ENCODE measurements at places on chromosomes 1 and 21.
A peak's percentile ranks its signal among the peaks of the same experiment; 100 is the strongest.

DNA sequence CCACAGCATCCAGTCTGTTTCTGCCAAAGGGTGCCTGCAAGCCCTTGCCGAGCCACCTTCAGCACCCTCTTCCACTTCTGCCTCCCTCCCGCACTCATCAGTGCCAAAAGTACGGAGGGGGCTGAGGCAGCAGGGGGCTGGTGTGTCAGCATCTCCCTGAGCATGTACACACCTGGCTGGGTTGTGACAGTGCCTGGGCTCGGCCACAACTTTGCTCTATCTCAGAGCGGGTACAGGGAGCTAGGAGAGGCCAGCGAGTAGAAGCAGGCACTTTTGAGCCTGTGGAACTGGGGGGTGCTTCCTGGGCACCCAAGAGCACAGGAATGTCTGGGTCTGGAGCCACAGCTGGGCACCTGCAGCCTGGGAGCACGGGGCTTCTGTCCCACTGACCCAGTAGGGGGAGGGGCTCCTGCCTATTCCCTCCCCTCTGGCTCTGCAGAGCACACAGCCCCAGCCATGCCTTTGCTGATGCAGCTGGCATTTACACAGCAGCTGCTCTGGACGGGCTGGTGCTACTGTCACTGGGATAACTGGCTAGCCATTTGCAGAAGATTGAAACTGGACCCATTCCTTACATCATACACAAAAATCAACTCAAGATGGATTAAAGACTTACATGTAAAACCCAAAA lies 319.8 kb upstream of the RRP15 start:
- DNase-seq = no peak

- DNase-seq = no peak
Observed at GRCh38 chr1:217569021-217569420, 61.9 kb downstream of the GPATCH2 start.

DNA sequence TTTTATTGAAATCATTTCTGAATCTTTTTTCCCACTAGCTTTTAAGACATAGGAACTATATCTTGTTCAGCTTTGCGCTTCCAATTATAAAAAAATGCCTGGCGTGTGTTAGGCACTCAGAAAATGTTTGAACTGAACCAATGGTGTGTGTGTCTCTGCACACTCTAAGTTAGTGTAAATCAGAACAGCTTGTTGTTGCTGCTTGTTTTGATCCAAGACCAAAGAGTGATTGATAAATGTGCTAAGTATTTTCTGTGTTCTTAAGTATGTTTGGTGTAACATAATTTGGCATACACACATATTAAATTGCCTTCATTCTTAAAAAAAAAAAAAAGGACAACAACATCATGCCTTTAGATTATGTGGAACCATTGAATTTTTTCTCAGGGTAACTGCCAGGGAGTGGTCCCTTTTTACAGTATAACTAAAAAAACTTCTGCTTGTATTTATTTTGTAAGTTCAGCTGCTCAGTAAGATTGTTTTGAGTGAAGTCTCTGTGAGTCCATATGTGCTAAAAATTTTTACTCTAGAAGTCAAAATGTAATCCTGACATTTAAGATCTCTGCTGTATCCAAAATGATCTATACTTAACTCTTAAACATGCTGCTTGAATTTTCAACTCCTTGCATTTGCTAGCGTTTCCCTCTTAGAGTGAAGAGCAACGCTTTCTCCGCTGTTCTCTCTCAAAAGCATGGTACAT lies 8.7 kb downstream of the CD55 start:
- DNase-seq = no peak

- DNase-seq = no peak
Observed at GRCh38 chr1:220637759-220638158, 52.4 kb upstream of the C1orf115 start.

- DNase-seq = no peak
Observed at GRCh38 chr1:92599184-92599583, 112.5 kb upstream of the GFI1 start.

- DNase-seq = no peak
Observed at GRCh38 chr1:170619241-170620028, 44.5 kb upstream of the PRRX1 start.

- no peak for DNase-seq
Observed at GRCh38 chr1:29190718-29191117, 9.0 kb upstream of the SRSF4 start.

GRCh38 chr1:153919876-153920852 lies 2.6 kb downstream of the GATAD2B start:
- DNase-seq = no peak

- DNase-seq = peak; percentile 38
Observed at GRCh38 chr1:169511316-169512005, 25.7 kb upstream of the SLC19A2 start.

DNA sequence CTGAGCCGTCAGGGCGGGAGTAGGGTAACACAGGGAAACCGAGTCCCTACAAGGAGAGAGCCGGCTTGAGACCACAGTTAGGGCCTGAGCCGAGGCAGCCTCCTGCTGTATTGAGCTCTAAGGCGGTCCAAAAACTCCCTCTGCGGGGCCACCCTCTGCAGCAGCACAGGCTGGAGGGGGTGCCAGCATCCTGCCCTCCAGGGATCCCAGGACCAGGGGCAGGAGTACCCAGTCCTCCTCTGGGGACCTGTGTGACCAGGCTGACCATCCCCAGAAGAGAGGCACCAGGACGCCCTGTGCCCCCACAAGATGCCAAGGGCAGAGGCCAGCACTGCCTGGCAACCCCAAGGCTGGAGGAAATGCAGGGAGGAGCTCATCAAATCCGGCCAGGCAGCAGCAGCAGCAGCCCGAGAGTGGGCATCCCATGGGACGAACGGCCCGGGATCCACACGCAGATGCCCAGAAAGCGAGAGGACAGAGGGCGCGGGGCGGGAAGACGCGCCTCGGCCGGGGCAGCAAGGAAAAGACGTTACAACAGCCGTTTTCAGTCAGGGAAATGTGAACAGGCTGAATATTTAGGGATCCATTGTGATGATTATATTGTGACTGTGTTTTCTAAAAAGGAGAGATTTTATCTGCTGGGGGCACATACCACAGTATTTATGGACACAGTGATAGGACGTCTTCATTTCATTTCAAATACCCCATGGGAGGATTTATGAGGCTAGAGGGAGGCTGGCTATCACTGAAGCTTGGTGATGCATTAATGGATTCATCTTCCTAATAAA lies 57.1 kb upstream of the COL18A1 start:
- no peak for DNase-seq

DNA sequence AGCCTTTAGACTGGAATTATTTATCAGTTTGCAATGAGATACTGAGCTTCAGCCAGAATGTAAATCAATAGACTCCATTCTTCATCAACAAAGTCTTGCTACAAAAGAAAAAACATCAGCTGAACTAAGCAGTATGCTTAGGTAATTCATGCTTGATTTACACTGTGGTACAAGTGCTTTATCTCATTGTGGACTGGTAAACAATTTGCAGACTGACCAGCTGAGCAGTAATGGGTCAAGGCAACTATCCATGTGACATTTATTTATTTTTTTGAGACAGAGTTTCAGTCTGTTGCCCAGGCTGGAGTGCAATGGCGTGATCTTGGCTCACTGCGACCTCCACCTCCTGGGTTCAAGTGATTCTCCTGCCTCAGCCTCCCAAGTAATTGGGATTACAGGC lies 39.8 kb upstream of the SYT2 start:
- no peak for DNase-seq

DNA sequence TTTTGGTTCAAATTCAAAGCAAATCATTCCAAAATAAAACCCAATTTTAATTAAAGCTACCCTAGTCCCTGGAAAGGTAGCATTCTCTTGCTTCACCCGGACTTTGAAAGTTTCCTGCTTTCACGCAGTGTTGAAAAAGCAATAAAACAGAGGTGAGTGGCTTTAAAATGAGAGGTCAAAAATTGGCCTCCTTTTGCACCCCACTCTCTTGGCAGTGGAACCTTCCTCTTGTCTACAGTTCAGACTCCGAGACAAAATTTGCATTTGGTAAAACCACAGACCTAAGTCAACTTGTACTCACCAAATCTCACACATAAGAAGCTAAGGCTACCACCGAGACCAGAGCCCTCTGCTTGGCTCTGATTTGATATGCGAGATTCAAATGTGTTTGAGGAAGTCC lies 252.7 kb downstream of the TTLL7 start:
- DNase-seq = no peak

DNA sequence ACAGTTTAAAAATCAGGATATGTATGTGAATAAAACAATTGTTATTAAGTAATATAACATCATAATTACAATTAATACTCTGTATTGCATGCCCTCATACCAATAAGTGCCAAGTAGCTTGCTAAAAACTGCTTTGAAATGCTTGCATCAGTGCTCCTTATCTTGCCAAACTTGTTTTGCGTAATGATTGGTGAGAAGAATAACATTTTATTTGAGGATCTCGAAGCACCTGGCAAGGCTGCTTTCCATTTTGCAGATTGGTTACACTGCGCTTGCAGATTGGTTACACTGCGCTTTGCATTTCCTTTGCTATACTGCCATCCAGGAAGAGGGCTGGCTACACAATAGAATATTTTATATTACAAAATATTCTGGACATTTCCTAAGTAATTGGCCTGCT lies 1.7 kb upstream of the PBX1 start:
- no peak for DNase-seq

DNA sequence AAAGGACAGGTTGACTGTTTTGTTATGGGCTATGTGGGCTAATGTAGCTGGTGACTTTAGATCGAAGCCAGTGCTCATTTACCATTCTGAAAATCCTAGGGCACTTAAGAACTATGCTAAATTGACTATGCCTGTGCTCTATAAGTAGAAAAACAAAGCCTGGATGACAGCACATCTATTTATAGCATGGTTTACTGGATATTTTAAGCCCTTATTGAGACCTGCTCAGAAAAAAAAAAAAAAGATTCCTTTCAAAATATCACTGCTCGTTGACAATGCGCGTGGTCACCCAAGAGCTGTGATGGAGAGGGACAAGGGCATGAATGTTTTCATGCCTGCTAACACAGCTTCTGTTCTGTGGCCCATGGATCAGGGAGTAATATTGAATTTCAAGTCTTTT lies 48.1 kb downstream of the CAMSAP2 start:
- no peak for DNase-seq

GRCh38 chr1:7008331-7008730 lies 223.1 kb downstream of the CAMTA1 start:
- DNase-seq = no peak

DNA sequence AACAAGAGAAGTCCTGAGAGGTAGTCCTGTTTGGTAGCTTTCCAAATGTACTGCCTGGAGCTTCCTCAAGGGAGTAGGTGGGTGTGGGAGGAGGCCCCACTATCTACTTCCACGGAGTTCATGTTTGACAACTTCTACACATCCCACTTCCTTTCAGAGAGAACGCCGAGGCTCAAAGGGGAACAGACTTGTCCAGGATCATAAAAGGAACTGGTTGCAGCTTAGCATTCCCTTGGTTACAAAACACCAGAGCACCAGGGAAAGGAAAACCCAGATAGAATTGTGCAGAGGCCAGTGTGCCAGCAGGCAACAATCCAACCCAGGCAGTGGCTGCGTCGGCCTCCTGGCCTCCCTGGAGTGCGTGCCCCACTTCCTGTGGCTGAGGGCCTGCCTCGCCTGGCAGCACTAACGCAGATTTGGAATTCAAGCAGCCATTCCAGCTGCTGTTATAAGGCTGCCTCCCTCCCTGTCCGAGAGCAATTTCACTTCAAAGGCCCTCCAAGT lies 4.2 kb upstream of the RAP1GAP start:
- DNase-seq = peak; percentile 61

DNA sequence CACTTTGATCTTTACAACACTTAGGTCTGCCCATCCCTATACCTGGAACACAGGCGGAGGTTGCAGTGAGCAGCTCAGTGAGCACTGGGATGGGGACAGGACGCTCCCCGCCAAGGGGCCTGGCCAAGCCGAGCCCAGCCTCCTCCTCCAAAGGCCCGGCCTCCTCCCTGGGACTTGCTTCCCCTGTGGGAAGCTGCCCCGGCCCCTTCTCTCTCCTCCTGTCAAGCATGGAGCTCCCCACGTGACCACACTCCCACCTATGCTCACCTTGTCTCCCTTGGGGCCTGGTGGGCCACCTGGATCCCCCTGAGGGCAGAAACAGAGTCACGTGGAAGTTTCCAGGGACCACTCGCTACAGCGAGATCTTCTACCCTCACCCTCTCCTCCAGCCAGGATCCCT lies 12.9 kb downstream of the COL16A1 start:
- no peak for DNase-seq

DNA sequence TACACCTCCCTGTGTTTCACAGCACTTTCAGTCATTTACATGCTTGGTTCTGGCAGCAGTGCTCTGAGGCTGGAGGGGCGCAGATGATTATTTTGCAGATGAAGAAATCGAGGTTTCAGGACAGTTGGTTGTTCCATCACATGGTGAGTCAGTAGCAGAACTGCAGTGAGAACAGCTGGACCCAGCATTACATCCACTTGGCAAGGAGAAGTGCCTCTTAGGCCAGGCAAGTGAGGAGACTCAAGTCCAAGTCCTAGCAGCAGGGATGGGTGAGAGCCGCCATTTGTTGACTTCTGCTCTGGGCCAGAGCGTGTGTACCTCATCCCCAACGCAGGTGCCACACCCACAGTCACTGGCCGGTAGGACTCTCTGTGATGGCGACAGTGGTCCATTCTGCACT lies 26.8 kb upstream of the EPHA8 start:
- no peak for DNase-seq

- DNase-seq = no peak
Observed at GRCh38 chr21:9760398-9761074, 760.8 kb upstream of the TPTE start.

DNA sequence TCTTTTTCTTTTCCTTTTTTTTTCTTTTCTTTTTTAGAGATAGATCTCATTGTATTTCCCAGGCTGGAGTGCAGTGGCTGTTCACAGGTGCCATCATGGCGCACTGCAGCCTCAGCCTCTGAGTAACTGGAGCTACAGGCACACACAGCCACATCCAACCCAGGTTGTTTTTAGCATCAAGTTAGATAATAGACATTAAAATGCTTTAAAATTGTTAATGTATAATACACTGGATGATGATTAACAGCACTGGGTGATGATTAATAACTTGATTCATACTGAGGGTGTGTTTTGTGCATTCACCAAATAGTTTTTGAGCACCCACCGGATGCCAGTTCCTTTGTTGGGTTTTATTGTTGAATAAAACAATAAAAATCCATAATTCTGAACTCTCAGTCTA lies 75.2 kb downstream of the BEND5 start:
- DNase-seq = no peak

DNA sequence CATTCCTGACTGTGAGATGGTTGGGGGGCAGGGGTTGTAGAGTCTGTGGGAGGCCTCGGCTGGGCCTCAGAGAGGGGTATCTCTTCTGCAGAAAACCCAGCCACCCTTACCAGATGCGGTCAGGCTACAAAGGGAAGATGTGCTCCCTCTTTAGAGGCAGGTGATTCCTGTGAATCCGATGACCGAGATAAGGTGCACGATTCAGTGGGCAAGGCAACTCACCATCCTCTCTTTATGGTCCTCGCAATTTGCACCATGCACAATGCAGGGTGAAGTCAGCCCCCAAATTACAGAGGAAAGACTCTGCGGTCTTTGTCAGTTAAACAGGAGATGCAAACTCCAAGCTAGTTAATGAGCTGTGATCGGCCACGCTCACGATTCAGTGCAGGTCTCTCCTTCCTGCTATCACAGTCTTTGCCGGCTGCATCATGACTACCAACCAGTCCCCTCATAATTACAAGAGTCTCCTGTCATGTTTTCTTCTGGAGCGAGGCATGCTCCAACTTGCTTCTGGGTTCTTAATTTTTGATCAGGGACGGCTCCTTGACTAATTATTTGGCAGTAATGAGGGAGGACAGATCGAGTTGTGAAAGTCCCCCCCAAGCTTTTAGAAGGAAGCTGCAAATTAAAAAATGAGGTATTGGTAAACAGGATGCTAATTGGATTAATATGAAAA lies 12.5 kb downstream of the TP73 start:
- DNase-seq = no peak

Measured in ovary (tissue), 10 donors.